ENCODE measurements at places on chromosomes 1 and 21.

GRCh38 chr1:156097499-156098178, 15.4 kb upstream of the MEX3A start:
- no peak for DNase-seq

DNA sequence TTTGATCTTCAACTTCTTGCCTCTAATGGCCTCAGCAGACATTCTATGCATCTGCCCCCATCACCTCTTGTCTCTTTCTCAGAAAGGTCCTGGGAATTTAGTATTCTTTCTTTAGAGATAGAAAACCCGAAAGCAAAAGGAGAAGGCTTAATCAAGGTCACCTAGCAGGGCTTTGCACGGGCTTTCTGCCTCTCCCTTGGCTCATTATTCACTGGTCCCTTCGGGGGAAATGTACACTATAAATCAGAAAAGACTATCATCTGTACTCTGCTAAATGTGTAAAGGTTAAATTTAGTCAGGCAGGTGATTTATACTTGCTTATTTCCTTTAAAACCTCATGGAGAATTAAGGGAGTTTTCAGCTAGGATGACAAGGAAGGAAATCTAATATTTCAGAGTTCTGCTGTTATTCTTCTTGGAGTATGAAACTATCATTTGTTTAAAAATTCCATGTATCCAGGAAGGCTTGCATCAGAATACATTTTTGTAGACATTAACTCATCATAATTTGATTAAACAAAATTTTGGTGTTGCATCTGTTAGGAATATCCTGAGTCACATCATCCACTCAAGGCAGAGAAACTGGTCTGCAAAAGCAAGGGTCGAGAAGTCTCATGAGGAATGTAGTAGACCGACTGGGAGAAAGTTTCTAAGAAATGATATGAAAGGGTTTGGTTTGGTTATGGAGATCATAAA, 124.6 kb downstream of the GABPA start:
- DNase-seq = no peak

GRCh38 chr1:82279241-82279640, 478.5 kb downstream of the ADGRL2 start:
- DNase-seq = no peak

DNA sequence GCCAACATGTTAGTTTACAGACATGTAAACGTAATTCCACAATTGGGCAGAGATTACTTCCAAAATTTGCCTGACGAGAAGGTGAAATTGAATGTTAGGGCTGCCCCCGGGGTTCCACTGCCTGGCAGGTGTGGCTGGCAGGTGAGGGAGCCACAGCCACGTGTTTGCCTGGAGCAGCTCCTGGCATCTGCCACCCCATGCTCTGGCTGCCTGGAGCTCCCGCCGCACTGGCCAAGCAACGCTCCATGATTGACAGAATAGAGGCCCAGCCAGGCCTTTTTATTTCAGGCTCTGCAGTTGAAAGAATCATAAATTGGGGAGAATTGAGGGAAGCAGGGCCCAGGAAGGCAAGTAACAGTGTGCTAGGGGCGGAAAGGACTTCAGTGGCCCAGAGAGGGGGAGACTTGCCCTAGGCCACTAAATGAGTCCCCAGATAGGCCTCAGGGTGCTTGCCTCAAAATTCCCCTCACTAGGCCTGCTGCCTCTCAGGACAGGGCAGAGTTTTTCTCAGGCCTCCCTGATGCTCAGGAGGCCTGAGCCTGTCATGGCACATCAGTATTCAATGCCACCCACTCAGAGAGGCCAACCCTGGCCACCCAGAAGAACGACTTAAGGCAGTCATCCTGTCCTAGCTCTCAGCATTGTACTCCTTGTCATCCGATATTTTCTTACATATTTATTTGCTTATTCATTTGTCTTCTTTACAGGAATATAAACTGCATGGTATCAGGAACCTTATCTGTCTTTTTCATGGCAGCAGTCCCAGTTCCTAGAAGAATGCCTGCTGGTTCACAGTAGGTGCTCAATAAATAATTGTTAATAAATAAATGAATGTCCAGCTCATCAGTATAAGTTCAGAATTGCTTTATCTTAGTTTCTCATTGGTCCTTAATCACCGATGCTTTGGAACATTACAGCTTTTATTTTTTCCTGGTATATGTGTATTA, 16.6 kb upstream of the S1PR1 start:
- no peak for DNase-seq

- no peak for DNase-seq
Observed at GRCh38 chr1:230407351-230407750, 18.8 kb downstream of the PGBD5 start.

DNA sequence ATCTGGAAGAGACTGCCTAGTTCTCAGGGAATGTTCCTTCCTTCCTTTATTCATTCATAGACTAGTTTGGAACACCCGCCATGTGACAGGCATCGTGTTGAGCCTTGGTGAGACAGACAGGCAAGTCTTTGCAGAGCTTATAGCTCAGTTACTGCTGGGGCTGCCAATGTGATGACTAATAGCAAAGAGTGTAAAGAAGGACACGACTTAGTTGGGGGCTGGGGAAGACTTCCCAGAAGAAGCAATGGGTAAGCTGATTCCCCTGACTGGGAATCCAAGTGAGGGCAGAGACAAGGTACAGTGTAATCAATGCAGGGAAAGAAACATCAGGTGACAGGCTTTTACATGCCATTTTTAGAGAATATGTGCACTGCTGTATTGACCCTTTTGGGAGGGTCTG, 51.2 kb downstream of the TENT5C start:
- no peak for DNase-seq

- DNase-seq = no peak
Observed at GRCh38 chr21:36762642-36763041, 63.7 kb downstream of the SIM2 start.

DNA sequence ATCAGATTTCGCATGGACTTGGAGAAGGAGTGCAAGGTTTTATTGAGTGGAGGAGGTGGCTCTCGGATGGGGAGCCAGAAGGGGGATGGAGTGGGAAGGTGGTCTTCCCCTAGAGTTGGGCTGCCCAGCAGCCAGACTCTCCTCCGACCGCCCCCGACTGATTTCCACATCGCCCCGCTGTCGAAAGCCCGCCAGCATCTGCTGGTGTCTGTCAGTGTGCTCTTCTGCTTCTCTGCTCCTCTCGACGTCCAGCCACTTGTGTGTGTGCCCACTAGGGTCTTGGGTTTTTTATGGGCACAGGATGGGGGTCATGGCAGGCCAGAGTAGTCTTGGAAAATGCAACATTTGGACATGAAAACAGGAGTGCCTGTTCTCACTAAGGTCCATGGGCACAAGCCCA, 40.1 kb downstream of the EVA1C start:
- no peak for DNase-seq

DNA sequence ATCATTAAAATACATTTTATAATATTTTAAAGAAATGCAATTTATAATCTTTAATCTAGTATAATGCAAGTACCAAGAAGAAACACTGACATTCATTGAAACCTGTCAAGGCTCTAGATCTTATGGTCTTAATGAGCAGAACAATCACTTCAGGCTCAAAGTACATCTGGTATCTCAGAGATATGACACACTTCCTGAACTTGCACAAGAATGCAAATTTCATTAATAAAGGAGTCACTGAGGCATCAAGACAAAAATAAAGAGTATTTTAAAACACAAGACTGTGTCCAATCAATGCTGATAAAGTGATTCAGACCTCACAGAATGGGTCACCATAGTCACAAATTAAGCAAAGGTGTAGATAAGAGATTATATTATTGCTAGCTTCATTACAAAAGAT, 178.1 kb downstream of the AK5 start:
- DNase-seq = no peak

All from stimulated activated CD4-positive, alpha-beta T cell treated with anti-CD3 and anti-CD28 coated beads, Interleukin-15, amount 100 ng/mL, for 1 hour (primary cell).